NCI-H460 (cell line): ENCODE measurements at places on chromosomes 16 and 17.
A peak's percentile ranks its signal among the peaks of the same experiment; 100 is the strongest.

GRCh38 chr16:21263640-21264570 is 14.2 kb downstream of the CRYM start:
- no peak for DNase-seq

DNA sequence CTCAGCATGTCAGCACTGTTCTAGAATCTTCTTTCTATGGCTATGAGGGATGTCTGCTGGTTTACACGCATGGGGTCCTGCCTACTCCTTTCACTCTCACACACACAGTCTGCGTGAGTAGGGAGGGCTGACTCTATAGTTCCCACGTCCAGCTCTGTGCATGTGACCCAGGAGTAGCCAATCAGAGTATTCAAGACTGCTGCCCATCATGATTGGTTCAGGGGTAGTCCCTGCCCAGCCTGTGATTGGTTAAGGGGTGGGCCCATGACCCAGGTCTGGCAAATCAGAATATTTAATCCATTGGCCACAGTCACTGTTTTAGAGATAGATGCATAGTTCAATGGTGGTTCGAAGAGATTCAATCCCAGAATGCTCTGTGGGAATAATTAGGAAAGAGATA is 151.3 kb upstream of the IRX3 start:
- no peak for DNase-seq

- DNase-seq = no peak
Observed at GRCh38 chr17:27571563-27572352, 59.2 kb upstream of the LGALS9 start.

- no peak for DNase-seq
Observed at GRCh38 chr16:16868727-16869126, 489.8 kb downstream of the NPIPA7 start.

GRCh38 chr16:17510567-17510966 is 39.8 kb upstream of the XYLT1 start:
- DNase-seq = no peak

DNA sequence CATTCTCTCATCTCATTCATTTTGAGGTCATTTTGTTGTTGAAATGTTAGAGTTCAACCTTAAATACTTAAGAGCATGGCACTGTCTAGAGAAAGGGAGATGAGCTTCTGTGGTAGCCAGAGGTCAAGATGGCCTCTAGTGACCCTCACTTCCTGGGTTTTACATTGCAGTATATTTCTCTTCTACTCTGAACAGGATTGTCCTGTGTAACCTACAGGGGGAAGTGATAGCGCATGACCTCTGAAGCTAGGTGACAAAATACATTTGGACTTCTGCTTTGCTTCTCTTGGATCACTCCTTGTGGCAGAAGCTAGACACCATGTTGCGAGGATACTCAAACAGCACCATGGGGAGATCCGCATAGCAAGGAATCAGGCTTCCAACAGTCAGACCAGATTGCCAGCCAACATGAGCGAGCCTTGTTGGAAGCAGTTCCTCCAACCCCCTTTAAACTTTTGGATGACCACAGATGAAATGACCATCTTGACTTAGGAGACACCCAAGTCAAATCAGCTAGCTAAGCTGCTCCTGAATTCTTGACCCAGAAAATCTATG is 748.4 kb downstream of the MAF start:
- no peak for DNase-seq

GRCh38 chr17:45314741-45315647 is 1.8 kb downstream of the MAP3K14 start:
- DNase-seq = no peak

DNA sequence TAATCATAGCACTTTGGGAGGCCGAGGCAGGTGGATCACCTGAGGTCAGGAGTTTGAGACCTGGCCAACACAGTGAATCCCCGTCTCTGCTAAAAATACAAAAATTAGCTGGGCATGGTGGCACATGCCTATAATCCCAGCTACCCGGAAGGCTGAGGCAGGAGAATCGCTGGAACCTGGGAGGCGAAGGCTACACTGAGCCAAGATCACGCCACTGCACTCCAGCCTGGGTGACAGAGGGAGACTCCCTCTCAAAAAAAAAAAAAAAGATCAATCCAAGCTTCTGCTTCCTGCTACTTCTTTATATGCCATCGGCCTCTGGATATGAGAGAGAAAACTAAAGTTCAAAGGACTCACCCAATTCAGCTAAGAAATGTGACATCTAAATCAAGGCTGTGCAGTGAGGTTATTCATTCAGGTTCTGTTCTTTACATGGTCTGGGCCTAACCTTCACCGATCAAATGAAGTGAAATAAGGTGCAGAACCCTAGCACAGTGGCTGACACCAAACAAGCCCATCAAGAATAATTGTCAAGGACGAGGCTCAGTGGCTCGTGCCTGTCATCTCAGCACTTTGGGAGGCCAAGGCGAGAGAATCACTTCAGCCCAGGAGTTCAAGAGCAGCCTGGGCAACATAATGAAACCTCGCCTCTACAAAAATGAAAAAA is 25.6 kb downstream of the ZP2 start:
- no peak for DNase-seq

DNA sequence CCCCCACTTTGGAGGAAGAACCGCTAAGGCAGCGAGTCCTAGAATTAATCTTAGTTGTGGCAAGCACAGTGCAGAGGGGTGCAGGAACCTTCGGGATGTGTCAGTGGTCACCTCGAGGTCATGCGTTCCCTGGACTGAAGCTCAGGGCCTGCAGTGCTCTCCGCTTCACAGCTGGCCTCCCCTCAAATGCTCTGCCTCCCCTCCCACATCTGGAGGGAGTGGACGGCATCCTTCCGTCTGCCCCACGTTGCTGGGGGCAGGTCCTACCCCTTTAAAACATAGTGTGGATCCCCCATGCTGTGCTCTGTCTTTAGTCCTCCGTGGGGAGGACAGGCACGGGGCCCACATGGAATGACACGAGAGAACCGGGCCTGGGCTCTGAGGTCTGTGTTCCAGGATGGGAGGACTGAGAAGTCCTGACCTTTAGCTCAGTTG is 99.5 kb upstream of the CDC42EP4 start:
- no peak for DNase-seq

- no peak for DNase-seq
Observed at GRCh38 chr17:31581491-31581890, 190.0 kb downstream of the RAB11FIP4 start.

DNA sequence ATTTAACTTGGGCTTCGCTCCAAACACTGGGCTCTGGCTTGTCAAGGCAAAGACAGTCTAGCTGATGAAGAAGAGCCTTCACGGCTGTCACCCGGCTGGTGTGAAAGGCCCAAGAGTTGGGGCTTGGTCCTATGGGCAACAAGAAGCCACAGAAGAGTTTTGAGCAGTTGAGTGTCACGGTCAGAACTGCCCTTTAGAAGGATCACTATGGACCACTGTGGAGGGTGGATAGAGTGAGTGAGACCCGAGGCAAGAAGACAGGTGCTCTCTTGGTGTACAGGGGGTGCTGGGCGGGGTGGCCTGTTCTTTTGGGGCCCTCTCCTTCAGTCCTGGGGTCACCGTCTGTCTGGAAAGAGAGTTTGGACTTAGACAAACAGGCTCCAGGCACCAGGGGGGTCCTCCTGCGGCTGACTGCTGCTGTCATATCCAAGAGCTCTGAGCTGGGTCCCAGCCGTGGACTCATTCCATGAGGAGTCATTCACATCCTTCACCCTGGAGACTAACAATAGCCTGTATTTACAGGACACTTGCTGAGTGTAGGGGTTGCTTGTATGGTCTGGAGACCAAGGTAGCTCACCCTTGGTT is 2.4 kb downstream of the PIMREG start:
- DNase-seq = no peak

GRCh38 chr17:21024024-21024423 is 18.8 kb downstream of the USP22 start:
- no peak for DNase-seq

GRCh38 chr16:500709-501108 is 26.8 kb upstream of the CAPN15 start:
- no peak for DNase-seq

GRCh38 chr17:27391427-27391826 is 64.8 kb upstream of the KSR1 start:
- DNase-seq = no peak

DNA sequence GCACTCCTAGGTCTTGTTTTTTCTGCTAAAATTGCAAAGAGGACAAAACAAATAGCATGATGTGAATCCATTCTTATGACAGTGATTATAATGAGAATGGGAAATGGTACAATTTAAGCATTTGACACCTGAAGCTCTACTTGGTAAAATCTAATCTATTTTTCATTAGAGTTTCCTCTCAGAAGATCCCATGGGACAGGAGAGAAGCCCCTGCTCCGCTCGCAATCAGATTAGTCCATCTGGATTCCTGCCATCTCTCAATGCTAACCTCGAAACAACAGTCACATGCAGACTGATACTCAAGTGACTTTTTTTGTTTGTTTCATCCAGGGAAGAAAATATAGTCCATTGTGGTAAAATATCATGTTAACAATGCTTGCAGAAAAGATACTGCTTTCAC is 107.4 kb upstream of the TOM1L1 start:
- DNase-seq = no peak

DNA sequence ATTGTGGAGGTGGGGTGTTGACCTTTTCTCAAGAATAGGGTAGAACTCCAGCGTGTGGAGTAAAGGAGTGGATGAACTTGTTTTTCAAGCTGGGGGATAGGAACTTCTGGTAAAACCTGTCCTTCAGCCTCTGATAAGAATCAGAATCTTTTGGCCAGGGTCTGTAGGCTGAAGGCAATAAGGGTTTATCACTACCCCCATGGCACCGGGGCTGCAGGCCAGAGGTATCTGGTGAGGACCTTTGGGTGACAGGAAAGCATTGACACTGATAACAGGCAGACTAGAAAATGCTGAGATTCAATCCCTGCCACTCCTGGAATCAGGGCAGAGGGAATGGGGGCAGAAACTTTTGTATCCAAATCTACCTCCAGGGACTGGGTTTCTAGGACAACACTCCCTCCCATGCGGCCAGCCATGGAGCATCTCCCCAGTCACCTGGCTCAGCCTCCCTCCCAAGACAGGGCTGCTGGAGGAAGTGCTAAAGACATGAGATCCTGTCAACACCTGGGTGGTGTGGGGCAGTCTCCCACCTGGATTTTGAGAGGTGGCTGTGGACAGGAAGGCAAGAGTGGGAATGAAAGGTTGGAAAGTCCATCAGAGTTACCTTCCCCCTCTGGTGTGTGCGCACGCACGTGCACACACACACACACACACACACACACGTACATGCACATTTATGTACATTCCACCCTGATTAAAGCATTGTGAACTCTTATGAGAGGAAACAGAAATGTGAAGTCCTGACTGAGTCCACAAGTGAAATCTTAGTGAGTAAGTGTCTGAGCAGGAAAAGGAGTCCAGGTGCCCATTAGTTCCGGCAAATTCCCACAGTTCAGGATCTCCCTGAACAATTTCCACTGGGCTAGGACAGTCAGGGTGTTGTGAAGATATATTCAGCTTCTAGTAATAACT is 53.1 kb upstream of the MARCHF10 start:
- no peak for DNase-seq

GRCh38 chr16:27980919-27981700 is 82.4 kb downstream of the GSG1L start:
- DNase-seq = no peak

- no peak for DNase-seq
Observed at GRCh38 chr17:7347630-7348477, 4.1 kb upstream of the KCTD11 start.

DNA sequence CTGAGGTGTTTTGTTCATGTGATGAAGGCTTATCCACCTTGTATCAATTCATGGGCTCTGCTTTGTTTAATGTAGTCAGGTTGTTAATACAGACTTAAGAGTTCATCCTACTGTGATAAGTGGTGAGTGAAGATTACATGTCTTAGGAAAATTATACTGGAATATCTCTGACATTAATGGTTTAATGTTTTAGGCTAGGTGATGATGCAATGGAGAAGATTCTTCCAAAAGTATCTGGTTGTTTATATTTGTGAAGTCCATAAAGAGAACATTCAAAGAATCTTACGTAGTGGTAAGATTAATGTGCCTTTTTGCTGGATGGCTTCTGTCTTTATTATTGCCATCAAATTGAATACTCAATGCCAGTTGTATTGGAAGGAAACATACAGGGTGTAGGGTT is 236.4 kb downstream of the BCAS3 start:
- no peak for DNase-seq

GRCh38 chr17:50993544-50993943 is 127.1 kb downstream of the SPAG9 start:
- DNase-seq = no peak

DNA sequence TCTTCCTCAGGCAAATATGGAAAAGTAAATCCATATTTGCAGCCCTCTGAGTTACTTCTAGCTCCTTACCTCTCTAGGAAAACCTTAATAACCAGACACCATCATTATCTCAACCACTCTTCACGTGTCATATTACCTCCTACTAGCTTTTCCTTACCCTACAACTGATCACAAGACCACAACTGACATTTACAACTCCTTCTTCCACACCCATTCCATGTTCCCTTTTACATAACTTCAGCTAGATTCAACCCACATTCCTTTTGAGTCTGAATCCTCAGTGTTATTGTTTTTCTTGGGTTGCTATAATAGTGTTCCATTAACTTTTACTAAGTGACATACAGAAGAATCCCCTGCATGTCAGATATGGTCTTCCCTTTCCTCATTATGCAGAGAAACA is 4.7 kb upstream of the OR1E2 start:
- no peak for DNase-seq

- no peak for DNase-seq
Observed at GRCh38 chr17:77308861-77309726, 168.3 kb downstream of the SEC14L1 start.

DNA sequence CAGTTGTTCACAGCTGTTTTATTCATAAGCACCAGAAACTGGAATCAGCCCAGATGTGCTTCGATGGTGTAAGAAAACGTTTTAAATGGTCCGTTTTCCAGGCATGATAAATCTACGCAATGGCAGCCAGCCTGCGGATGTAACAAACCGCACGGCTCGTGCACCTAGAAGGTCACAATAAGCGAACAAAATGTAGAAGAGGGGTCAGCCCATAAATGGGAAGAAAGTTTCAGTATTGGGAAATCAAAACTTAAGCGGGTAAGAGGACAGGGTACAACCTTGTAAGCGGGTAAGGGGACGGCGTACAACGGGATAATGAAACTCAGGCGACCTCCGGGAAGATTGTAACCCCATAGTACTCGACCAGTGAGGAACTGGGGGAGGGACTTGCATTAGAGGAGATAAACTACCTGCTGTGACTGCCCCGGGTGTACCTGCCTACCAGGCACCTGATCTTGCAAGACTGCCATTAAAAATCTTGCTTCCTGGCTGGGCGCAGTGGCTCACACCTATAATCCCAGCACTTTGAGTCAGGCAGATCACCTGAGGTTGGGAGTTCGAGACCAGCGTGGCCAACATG is 66.6 kb downstream of the ANKRD11 start:
- no peak for DNase-seq

DNA sequence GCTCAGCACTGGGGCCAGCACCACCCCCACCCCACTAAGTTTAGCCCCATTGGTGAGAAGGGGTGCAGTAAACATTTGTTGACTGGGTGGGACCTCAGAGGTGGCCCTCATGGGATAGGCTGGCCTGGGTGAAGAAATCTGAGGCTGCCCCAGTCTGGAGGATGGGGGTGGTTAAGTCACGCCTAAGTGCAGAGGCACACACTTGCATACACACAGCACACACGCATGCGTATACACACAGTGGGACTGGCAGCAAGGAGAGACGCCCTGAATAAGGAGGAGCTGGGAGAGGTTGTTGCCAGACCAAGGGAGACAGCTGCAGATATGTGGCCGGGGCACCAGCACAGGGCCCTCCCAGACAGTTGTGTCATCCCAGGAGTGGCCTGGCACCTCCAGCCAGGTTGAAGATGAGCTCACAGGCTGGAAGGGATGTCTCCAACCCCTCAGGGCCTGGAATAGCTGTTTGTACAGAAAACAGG is 3.0 kb upstream of the BCAR1 start:
- DNase-seq = peak; percentile 83

GRCh38 chr16:4536391-4537106 is 2.0 kb downstream of the CDIP1 start:
- DNase-seq = no peak
